ENCODE measurements at places on chromosomes 5 and 9.

- DNase-seq = no peak
Observed at GRCh38 chr9:27505744-27506161, 18.3 kb upstream of the IFNK start.

GRCh38 chr5:53488195-53488722, 7.8 kb downstream of the FST start:
- DNase-seq = no peak

- no peak for DNase-seq
Observed at GRCh38 chr5:168989731-168990505, 311.0 kb downstream of the SLIT3 start.

GRCh38 chr5:151097820-151098767, 17.3 kb upstream of the TNIP1 start:
- DNase-seq = no peak

DNA sequence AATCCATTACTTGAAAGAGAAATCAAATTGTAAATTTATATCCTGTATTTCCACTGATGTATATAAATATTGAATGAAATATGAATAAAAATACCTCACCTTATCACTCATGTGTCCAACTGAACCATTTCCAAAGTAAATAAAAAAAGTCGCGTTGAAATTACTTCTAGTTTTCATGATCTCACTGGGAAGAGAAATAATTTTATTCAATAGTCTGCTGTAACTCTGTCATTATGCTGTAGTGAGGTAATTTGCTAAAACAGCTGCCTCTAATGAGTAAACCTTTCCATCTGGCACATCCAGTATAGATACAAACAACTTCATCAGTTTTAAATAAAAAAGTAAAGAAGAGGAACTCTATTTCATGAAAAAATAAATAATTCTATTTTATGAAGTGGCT, 611.5 kb downstream of the ZNF608 start:
- no peak for DNase-seq

All from stimulated activated CD4-positive, alpha-beta T cell treated with anti-CD3 and anti-CD28 coated beads, TNF-alpha, amount 100 ng/mL, for 1 hour (primary cell).